ENCODE measurements at places on chromosomes 5 and 9. TPM values are rescaled to one million over a fixed set of nuclear protein-coding genes. Genes with fewer than 3 reads are reported as not detected.

DNA sequence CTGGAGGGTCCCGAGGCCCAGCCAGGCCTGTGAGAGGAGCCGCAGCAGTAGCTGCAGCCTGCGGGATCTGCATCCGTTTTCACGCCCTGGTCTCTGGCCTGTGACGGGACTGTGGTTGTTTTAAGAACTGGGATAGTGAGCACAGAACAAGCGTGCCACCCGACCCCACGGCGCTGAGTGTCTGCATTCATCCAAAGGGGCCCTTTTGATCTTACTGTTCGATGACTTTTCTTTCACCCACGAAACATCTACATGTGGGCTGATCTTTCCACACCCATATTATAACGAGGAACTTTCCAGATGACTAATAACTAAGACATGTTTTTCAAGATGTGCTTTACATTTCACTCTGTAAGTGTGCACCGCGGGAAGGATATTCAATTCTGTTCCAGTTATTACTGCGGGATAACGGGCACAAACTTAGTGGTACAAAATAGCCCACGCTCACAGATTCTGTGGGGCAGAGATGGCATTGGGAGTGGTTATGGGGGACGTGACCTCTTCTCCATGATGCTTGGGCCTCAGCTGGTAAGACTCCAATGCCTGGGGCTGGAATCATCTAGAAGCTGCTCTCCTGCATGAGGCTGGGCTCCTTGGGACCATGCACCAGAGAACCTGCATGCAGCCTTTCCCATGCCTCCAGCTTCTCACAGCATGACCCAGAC, 165.0 kb downstream of the SYK start:
- DNase-seq = no peak

GRCh38 chr5:123921193-123921592, 409.2 kb downstream of the CSNK1G3 start:
- no peak for DNase-seq

DNA sequence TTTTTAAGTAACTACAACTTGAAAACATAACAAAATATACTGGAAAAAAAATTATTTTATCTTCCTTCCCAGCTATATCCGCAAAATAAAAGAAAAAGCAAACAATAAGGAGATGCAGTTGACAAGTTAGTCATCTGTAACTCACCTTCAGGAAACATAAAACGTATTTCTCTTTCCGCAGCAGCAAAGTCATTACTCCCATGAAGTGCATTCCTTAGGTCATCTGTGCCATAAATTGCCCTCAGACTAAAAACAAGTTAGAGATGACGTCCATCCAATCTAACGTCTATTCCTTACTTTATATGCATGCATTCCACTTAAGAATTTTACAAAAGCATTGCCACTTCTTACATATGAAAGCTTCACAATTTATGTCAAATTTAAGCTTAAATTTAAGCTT, 10.9 kb downstream of the NME5 start:
- no peak for DNase-seq

GRCh38 chr5:944992-945685, 52.5 kb downstream of the TRIP13 start:
- no peak for DNase-seq

The LHX6 gene
- total RNA-seq = 13.8 TPM

The IRX4 gene
- not detected for total RNA-seq

- no peak for DNase-seq
Observed at GRCh38 chr5:125311743-125312142, 565.3 kb upstream of the ZNF608 start.

The PDCD1LG2 gene
- 5.3 TPM for total RNA-seq

DNA sequence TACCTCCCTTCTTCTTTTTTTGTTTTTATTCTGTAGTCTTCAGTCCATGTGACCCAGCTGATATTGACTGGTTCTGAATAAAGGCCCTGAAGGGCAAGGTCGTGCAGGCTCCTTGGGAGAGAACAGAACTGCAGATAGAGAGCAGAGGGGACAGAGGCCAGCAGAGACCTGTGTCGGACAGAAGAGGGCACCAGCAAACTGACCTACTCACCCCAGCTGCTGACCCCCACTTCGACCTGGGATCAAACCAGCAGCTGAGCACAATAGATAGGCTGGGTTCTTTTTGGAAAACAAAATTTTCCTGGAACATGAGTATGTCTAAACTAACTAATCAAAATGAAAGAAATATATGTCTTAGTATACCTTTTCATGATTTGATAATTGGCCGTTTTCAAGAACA, 695.1 kb downstream of the NR2F1-AS1 start:
- no peak for DNase-seq

Data from aorta (tissue), 5 donors.